ENCODE measurements at places on chromosomes 16 and 17.
A peak's percentile ranks its signal among the peaks of the same experiment; 100 is the strongest.

- no peak for DNase-seq
These were observed 3.5 kb upstream of the TANGO6 start for GRCh38 chr16:68839831-68840230.

- no peak for DNase-seq
These were observed 6.5 kb upstream of the CDH5 start for GRCh38 chr16:66359811-66360608.

GRCh38 chr17:7220593-7221277 lies 997 bp downstream of the ACADVL start:
- DNase-seq: peak; percentile 66

- no peak for DNase-seq
These were observed 322.0 kb upstream of the SALL1 start for GRCh38 chr16:51473091-51473490.

DNA sequence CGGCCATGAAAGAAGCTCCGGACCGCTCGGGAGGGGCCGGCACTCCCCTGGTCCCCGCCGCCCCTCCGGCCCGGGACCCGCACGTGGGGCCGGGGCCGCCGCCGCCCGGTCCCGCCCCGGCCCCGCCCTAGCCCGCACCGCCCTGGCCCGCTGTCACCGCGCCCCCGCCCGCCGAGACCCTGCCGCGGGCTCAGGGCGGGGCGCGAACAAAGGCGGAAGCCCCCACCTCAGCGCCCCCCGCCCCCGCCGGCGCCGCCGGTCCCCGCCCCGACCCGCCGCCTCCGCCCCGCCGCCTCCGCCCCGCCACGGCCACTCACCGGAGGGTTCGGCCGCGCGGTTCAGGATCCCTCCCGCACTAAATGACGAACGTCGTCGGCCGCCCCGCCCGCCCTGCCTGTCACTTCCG lies at the start of gene ARHGDIA:
Gene ARHGDIA, minus strand, starts transcription at position 357 of the 406 bp plus-strand sequence. CDS start 1,407 bp downstream, outside the sequence.
- DNase-seq: no peak

- no peak for DNase-seq
These were observed 67.8 kb upstream of the CDH5 start for GRCh38 chr16:66298571-66299120.

GRCh38 chr16:57470711-57471110 lies 8.2 kb downstream of the POLR2C start:
- DNase-seq: no peak

DNA sequence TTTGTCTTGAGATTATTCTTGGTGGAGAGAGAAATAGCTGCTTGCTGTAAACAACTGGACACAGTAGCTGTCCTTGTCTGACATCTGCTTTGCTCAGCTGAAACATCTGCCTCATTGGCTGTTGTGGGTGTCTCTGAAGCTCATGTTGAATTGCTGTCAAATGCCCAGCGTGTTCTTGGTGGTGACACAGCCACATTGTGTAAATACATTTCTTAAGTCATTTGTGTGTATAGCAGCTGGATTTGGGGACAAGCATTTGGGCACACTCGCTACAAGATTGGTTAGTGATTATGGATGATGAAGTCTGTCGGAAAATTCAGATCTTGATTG lies 5.3 kb downstream of the FAM234A start:
- DNase-seq: no peak

- no peak for DNase-seq
These were observed 27.7 kb downstream of the TNS4 start for GRCh38 chr17:40473573-40474365.

GRCh38 chr17:68501074-68501473 lies 11.2 kb upstream of the PRKAR1A start:
- no peak for DNase-seq

DNA sequence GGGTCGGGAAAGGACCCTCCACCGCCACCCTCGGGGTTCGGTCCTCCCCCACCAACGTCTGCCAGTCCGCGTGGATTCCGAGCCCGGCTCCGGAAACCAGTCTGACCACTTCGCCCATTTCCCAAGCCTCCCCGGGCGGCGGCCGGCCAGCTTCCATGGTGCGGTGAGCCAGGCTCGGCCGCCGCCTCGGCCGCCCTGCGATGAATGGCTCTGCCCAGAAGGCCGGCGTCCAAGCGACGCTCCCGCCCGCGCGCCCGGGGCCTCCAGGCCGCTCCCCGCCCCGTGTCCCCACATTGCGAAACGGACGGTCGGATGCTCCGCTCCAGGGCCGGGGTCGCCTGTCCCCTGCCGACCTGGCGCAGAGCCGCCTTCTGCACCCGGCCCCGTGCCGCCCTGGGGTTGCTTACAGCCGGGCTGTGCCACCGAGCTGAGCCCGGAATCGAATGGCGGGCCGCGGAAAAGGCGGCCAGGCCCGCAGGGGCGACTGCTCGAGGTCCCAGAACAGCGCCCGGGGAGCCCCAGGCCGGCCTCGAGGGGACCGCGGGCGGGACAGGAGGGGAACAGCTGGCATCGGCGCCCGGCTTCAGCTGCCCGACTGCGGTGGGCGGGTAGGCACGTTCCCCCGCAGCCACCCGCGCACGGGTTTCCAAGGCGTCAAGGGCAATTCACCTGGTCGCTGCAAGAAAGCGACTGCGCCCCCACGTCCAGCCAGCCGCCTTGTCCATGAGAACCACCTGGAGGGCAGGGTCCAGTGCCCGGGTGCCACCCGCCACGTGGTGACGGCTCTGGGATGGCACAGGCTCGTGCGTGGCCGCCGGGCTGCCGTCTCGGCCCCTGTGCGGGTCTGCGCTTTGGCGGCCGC lies 18.3 kb upstream of the CBX8 start:
- no peak for DNase-seq

DNA sequence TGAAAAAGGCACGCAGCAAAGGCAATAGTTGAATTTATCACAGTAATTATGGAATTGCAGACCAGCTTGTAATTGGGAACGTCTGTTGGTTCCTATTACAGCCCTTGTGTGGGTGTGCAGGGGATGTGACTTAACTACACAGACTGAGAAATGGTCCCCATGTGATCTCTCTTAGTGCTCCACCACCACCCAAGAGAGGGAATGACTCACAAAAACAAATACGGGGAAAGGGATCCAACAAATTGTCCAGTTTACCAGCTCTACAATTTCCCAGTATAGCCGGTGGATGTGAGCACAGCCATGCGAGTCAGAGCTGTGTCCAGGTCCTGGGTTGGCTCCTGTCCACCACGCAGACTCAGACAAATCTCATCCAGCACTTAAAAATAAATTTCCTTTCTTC lies 337.9 kb downstream of the GRIN2A start:
- no peak for DNase-seq

GRCh38 chr16:77336637-77337036 lies 98.2 kb downstream of the ADAMTS18 start:
- no peak for DNase-seq

- DNase-seq: no peak
These were observed 67.7 kb downstream of the NDEL1 start for GRCh38 chr17:8503368-8503767.

- no peak for DNase-seq
These were observed 13.0 kb downstream of the ACSF3 start for GRCh38 chr16:89106533-89107202.

GRCh38 chr16:56211435-56211981 lies 20.2 kb downstream of the GNAO1 start:
- no peak for DNase-seq

GRCh38 chr17:33498069-33498468 lies 205.0 kb upstream of the ASIC2 start:
- DNase-seq: no peak

DNA sequence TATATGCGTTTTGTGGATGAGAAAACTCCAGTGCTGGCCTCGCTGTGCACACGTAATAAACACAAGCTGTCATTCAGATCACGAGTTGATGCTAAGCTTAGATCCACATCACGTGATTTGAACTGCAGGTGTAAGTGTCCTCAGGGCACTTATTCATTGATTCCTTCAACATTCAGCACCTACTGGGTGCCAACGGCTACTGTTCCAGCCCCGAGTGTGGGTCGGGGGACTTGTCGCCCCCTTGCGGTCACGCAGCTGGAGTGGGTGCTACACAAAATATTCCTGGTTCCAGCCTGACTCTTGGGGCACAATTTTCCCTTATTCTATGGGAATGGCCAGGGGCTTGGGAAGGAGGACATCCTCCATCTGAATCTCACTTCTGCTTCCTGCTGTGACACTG lies 29.9 kb upstream of the GINS2 start:
- no peak for DNase-seq

GRCh38 chr16:71564335-71564967 lies 12.4 kb downstream of the TAT start:
- no peak for DNase-seq

DNA sequence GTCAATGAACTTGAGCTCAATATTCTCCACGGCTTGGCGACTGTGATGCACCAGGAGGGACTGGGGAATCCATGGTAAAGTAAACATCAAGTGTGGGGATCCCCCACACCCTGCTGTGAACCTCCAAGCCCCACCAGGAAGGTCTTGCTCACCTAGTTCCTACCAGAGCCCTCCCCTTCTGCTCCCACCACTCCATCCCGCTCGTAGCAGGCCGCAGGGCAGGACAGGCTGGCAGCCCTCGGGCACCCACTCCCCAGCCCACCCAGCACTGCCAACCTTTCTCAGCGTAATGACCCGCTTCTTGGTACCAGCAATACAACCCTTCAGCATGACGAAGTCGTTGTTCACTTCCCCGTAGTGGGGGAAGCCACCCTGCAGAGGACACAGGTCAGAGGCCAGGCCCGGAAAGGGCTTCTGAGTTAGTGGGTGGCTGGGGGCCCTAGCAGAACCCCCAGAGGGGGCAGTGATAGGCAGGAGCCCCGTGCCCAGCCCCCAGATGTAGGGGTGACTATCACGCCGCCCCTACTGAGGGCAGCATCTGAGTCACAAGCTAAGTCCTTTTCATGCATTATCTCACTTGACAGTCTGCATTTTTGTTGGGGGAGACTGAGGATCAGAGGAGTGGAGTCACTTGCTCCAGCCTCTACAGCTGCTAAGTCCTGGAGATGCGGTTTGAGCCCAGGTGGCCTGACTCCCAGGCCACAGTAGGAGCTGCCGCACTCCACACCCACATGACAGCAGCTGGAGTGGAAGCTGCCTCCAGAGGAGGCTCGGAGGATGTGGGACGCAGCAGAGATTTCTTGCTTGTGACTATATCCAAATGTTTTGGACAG lies 2.8 kb upstream of the MSRB1 start:
- DNase-seq: no peak

DNA sequence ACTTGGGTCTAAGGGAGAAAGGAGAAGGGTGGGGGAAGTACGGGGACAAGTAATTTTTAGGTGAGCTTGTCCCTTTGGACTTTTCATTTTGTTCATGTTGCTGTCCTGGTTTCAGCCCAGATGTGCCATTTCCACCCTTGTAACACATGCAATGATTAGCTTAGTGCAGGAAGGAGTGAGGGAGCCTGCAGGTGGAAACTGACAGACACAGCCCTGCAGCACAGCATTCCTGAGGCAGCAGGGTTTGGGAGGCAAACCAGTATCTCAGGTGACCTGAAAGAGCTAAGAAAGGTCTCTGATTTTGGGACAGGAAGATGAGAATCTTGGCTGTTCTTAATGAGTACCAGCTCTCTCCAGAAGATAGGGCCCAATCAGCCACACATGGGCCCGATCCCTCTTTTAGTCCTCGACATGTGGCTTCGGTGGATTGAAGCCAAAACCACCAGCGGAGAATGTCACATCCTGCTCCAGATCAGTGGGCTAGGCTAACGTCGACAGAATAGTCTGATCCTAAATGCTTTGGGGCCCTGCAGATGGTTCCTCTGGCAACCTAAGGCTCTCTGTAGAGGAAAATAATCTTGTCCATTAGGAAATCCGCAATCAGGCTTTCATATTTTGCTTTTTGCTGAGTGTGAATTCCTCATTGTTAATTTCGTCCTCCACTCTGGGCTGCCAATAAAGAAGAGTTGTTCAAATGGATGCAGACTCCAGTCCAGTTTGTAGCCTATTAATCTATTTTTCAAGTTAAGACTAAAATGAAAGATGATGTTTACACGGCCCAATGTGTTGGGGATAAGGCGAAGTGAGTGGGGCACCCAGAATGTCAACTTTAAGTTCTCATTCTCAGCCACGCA lies 3.8 kb upstream of the RNF157 start:
- DNase-seq: no peak

DNA sequence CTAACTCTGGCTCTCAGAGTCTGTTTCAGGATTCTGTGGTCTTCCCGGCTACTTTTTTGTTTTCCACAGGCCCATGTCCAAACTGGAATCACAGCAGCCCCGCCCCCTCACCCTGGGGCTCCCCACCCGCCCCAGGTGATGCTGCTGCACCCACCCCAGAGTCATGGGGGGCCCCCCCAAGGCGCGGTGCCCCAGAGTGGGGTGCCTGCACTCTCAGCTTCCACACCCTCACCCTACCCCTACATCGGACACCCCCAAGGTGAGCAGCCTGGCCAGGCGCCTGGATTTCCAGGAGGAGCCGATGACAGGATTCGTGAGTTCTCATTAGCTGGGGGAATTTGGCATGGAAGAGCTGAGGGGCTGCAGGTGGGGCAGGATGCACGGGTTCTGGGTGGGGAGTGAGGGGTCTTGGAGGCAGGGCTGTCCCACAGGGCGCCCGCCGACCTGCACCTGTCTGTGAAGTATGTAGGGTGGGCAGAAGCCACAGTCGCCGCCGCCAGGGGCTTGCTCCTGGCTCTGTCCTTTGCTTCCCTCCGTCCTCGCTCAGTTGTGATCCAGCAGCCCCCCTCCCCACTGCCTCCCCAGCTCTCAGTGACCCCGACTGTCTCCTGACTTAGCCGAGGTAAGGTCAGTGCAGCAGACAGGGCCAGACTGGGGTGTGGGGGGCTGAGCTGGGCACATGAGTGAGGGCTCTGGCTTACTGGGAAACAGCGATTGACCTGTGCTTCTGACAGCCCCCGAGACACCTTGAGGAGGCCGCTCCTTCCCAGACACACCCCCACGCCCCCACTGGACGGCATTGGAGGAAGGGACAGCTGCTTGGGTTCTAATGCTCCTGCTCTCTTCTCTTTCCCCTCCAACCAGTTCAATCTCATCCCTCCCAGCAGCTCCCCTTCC lies 10.0 kb downstream of the TUFM start:
- DNase-seq: no peak

- DNase-seq: no peak
These were observed 3.2 kb downstream of the NAGS start for GRCh38 chr17:44007346-44008204.

GRCh38 chr17:79851461-79851817 lies 12.2 kb upstream of the CBX4 start:
- DNase-seq: no peak
